ENCODE measurements at places on chromosomes 1 and 21.

DNA sequence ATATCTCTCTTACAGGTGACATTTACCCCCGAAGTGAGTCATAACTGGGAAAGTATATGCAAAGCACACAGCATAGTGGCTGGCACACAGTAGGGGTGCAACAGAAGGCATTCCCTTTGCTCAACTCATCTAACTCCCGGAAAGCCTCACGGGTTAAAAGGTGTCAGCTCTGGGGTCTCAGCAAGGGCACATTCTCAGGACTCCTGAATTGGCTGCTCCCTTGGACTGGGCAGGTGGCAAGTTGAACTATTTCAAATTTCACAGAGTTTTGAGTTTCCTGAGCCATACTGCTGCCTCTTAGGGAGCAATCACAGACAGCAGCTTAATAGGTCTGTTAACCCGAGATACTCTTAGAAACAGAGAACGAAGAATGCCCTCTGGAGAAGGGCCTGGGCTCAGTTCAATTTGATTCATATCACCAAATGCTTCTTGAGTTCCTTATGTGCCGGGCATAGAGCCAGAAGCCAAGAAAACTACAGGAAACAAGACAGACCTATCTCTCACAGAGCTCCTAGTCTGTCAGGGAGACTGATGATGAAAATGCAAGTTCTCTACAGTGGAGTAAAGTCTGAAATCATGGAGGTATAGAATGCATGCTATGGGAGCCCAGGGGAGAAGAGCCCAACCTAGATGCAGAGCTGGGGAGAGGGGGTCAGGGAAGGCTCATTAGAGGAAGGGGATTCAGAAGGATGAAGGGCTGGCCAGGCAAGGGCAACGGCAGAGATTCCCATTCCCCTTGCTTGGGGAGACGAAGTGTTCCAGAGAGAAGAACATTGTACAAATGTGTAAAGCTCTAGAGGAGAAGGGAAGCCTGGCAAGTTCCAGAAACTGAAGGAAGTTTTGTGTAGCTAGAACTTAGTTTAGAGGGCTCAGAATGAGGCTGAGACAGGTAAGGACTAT lies 143.9 kb upstream of the HMGB4 start:
- no peak for DNase-seq

DNA sequence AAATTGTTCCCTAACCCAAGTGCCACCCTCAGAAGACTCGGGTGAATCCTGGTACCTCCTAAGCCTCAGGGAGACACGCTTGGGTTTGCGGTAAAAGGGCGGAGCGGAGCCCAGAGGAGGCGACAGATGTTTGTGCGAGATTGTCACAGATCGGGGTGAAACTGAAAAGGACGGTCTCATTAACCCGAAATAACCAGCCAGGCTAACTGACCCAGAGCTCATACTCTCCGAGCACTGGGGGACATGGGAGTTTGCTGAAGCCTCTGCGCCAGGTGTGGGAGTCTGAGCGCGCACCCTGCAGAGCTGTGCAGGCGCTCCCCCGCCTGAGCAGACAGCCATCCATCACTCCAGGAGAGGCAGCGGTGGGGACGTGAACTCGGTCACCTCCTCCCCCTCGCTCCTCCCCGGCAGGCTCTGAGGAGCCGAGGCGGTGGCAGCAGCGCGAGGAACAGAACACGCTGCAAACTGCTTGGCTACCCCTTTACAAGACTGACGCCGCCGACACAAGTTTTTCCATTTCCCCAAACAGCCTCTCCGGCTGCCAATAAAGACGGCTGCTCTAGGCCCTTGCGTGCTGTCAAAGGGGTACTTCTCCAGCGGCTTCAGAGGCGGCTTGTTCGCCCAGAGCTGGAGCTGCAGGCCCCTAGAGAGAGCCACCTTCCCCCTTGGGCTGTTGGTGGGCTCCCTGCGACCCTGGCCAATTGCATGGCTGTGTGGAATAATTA lies 43.5 kb downstream of the RRAGC start:
- no peak for DNase-seq

DNA sequence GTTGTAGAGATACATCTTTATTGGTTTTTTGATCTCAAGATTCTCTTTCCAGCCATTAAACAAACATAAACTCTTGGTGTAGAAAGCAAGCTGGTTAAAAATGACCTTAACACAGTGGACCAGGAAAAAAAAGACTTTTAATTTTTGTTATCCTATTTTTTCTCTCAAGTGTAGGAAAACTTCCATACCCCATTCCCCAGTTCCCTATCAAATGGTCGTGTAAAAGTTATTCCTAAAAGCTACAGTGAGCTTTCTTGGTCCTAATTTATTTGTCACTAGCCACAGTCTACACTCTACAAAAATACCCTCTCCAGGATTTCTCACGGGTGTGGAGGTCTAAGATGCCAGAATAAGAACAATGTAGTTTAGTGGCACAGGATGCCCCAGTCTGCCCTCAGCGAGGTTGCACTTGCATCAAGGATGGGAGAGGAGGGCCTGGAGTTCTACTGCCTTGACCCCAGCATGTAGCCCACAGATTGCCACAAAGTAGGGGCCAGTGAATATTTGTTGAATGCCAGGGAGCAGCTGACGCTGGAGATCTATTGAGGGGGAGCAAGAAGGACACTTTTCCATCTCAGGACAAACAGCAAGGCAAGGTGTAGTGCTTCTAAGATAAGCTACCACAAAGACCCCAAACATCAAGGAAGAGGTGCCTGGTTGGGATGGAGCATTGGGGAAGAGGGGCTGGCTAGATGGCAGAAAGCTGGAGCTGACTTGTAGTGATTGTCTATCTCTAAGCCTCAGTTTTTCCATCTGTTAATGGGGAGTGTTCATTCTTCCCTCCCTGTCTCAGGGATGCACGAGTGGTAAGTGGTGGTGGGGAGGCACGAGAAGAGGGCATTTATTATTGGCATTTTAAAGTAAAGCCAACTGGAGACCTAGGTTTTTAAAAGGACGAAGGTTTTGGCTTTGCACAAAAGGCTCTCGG lies 1.8 kb downstream of the MYCL start:
- DNase-seq, result no peak

- no peak for DNase-seq
These were observed 18.1 kb downstream of the USP24 start for GRCh38 chr1:55197099-55197498.

DNA sequence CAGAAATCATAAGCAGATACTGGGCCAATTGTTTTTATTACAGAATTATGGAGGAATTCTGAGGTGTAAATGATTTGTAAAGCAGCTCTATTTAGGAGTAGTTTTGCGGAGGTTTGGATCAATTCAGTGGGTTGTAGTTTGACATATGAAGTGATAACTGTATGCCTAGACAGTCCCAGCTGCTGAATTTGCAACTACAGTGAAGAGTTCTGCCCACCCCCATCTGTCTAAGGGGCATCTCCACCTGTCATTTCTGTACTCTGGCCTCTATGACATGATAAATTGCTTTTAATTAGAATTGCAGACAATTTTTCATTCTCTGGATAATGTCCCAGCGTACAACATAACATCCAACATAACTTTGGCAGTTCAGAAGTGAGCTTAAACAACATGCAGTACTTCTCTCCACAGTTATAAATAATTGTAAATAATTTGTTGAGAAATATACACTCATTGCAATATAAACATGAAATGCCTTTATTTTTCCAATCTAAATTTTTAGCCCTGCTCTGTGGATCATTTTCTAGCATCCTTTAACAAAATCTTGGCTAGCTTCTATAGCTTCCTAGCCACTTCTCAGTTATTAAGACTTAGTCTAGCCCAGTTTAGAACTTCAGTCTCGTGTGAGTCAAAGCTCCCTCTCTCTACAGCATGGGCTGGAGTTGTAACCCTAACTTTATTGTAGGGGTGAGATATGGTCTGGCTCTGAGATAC lies 52.3 kb downstream of the PDE4B start:
- no peak for DNase-seq

DNA sequence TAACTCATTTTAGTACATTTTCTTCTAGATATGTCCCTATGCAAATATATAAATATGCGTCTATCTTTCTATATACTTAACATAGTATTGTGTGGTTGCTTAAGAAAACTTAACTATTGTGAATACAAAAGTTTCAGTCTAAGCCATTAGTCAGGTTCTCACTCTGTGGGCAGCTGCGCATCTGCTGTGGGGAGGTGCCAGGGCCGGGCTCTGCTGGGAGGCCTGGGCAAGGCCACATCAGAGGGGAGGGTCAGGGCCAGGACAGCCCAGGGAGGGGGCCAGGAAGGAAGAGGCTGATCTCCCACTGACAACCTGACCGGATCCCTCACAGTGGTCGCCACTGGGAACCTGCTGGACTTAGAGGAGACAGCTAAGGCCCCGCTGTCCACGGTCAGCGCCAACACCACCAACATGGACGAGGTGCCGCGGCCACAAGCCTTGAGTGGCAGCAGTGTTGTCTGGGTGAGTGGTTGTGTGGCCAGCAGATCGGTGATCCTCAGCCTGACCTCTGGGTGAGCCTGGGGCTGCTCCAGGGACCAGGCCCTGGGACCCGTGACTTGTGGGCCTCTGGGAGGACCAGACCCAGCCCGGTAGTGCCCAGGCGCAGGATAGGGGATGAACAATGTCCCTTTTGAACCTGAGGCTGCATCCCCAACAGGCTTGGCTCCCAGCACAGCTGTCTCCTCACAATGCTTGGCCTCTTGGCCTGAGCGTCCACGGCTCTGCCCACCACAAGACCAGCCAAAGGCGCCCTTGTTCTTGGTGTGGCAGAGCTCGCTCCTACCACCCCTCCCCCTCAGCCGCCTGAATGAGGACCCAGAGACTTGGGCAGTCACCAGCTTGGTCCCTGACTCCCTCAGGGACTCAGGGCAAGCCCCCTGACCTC lies 20.2 kb downstream of the LDLRAP1 start:
- DNase-seq, result no peak

- no peak for DNase-seq
These were observed 21.0 kb downstream of the C1orf174 start for GRCh38 chr1:3879099-3879498.

DNA sequence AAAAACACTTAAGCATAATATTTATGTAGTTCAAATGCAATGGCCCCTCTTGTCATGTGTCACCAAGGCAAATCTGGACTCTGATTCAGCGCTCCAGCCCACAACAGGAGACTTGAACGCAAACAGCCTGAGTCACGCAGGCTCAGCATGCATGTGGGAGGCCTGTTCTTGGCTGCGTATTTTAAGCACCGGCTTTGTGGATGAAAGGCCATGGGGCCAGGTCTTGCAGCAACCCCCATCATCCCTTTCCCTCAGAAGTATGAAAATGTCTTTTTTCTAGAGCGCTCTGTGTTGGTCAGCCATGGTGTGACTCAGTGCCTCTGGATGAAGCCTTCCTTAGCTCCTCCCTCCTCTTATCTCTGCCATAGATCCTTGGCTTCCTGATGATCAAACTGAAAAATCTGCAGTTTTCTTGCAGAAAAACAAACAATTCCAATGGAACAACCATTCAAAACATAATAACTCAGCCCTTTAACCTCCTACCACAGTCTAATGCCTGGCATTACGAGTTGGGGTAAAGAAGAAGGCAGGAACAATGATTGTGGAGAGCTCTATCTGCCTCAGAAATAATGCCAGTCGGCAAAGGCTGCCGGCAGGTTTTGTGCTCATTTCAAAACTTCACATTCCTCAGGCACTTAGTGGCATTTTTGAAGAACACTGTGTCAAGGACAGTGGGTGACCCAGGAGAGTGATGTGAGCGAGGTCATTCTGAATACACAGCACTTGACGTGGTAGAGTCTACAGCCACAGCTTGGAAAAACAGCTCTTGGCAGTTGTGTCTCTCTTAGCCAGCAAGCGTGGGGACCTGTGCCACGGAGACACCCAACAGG lies 167.5 kb downstream of the CLIC6 start:
- DNase-seq, result no peak

DNA sequence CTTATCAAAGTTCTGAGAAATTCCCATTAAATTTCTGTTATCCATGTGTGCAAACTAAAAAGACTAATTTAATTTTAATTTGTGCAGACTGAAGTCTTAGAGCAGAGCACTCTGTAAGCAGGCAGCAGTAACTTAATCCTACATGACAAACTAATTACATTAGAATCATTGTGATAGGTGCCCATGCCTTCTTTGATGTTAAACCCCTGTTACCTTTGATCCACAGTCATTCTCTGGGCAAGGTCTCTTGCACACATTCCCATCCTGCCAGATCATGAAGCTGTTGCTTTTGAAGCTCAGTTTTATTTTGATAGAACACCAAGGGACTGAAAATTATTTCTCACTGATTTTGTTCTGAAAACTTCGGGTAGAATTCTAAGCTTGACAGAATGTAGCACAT lies 77.2 kb downstream of the BCAR3 start:
- DNase-seq, result no peak

DNA sequence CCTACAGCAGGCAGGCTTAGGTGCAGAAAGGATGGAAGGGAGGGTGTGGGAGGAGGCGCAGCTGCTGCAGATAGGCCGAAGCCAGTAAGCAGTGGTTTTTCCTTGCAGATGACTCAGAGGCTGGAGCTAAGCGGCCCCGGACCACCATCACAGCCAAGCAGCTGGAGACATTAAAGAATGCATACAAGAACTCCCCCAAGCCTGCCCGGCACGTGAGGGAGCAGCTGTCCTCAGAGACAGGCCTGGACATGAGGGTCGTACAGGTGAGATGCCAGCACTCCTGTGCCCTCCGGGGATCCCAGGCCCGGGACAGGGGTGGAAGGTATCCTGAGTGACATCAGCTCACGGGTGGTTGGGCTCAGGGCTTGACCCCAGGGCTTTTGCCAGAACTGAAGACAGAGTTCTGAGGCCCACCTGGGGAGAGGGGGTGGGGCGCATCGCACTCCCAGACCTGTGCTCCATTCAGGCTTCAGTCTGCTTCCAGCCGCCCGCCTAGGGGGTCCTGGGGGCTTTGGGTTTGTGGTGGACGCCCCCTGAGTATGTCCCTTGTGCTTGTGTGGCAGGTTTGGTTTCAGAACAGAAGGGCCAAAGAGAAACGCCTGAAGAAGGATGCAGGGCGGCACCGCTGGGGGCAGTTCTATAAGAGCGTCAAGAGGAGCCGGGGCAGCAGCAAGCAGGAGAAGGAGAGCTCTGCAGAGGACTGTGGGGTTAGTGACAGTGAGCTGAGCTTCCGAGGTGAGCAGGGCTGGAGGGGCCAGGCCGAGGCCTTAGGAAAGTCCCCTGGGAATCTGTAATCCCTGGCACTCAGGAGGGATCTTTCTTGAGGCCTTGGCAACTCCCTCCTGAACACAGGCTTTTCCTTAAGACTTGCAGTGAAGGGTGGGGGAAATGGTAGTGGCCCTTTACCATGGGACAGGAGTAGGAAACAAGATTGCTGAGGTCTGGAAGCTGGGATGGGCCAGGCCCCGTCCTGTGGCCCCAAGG lies 41.5 kb downstream of the LHX4 start:
- DNase-seq, result no peak

- DNase-seq, result no peak
These were observed 409.4 kb downstream of the BRINP3 start for GRCh38 chr1:190068304-190068703.

GRCh38 chr1:235160383-235160956 lies 580 bp downstream of the RBM34 start:
- DNase-seq, result no peak

Measured in 8988T (cell line).